ENCODE measurements at places on chromosomes 5 and 9.

DNA sequence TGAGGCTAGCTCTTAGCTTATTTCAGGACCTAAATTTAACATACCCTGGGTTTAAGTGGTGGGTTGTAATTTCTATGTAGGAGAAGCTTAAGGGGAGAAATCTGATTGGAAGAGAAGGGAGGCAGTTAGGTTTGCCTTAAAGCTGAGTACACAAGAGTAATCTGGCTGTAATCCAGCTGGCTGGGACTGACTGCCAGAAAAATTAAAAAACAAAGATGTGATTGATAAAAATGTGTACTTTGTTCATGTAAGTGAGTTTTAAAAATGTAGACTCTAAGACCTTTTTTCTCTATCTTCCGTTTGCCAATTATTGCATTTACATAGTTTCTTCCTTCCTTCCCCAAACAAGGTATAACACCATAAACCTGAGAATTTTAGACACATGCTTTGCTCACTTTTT, 17.5 kb upstream of the MSMP start:
- no peak overlapping the region for H3K27ac ChIP-seq
- no peaks in the 10 kb centered on the region for H3K27me3 ChIP-seq
- no peak for DNase-seq
- no peaks in the 10 kb centered on the region for H3K36me3 ChIP-seq
- H3K4me1 ChIP-seq: peaks cover 1% of the 10 kb centered on the region

DNA sequence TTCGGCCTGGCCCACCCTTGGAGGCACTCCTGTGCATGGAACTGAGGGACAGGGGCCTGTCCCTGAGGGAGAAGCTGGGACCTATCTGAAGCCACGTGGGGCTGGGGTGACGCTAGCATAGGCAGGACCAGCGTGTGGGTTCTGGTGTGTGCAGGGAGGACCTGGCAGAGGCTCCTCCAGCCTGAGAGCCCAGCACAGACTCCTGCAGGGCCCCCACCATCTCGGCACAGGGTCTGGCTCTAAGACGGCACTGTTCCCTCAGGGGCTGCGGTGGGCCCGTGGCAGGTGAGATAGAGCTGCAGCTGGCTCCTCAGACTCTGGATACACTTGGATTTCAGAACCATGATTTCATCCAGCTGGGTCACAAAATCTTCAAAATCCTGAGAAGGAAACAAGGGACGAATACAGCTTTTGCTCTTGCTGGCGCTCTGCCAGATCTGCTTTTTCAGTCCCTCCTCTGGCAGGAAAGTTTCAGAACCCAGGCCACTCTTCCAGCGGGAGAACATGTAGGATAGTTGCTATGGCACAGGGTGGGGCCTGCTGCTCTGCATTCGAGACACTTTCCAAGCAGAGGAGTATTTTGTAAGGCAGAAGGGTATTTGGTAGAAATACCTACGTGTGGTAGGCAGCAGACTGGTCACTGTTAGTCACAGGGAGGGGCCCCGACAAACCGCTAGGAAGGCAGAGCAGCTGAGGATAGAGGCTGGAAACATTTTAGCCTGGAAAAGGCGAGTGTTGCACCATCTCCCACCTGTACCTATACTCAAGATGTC, 74.7 kb downstream of the KIF24 start:
- H3K27ac ChIP-seq: peak overlapping the region; percentile 2
- H3K27me3 ChIP-seq: no peaks in the 10 kb centered on the region
- H3K4me1 ChIP-seq: peaks cover 6% of the 10 kb centered on the region
- peak; percentile 50 for DNase-seq
- H3K4me3 ChIP-seq: no peak overlapping the region

- no peak for DNase-seq
- H3K4me3 ChIP-seq: no peak overlapping the region
- no peaks in the 10 kb centered on the region for H3K27me3 ChIP-seq
- no peaks in the 10 kb centered on the region for H3K36me3 ChIP-seq
- H3K27ac ChIP-seq: no peak overlapping the region
Observed at GRCh38 chr5:123868267-123868666, 356.3 kb downstream of the CSNK1G3 start.

GRCh38 chr5:126846344-126846743, 69.4 kb downstream of the LMNB1 start:
- H3K27ac ChIP-seq: no peak overlapping the region
- no peaks in the 10 kb centered on the region for H3K27me3 ChIP-seq
- H3K36me3 ChIP-seq: no peaks in the 10 kb centered on the region

DNA sequence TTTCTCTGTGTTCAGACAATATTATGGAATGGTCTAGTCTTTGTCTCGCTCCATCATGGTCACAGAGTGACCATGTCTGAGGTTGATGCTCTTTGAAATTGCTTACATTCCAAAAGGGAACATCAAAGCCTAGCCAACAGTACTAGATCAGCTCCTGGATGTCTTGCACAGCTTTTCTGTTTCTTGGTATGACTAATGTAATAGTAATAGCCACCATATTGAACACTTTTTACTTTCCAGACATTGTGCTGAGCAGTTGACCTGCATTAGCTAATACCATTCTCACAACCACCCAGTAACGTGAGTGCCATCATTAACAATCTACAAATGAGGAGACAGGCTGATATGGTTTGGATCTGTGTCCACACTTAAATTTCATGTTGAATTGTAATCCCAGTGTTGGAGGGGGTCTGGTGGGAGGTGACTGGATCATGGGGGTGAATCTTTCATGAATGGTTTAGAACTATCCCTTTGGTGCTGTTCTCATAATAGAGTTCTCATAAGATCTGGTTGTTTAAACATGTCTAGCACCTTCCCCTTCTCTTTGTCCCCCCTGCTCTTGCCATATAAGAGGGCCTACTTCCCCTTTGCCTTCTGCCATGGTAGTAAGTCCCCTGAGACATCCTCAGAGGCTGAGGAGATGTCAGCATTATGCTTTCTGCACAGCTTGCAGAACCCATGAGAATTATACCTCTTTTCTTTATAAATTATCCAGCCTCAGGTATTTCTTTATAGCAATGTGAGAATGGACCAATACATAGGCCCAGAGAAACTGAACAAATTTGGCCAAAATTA, 577.5 kb upstream of the CLINT1 start:
- H3K4me3 ChIP-seq: no peak overlapping the region
- peaks cover 3% of the 10 kb centered on the region for H3K4me1 ChIP-seq
- H3K36me3 ChIP-seq: no peaks in the 10 kb centered on the region

DNA sequence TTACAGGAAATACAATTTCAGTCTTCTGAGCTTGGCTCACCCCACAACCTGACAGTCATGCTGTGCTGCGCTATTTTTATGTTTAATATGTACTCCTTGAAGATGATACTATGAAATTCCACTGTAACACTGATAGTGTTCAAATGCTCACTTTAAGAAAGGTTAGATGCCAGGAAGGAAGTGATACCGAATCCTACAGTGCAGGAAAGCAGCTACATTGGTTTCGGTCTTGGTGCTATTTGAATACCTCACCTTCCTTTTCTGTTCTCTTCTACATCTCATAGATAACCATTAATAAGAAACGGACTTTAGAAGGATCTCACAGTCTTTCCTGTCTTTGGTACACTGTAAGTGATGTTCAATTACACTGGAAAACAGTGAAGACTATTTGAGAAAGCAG, 117.6 kb downstream of the SEMA5A start:
- H3K36me3 ChIP-seq: no peaks in the 10 kb centered on the region
- no peak for DNase-seq
- peaks cover 6% of the 10 kb centered on the region for H3K4me1 ChIP-seq
- H3K4me3 ChIP-seq: no peak overlapping the region

DNA sequence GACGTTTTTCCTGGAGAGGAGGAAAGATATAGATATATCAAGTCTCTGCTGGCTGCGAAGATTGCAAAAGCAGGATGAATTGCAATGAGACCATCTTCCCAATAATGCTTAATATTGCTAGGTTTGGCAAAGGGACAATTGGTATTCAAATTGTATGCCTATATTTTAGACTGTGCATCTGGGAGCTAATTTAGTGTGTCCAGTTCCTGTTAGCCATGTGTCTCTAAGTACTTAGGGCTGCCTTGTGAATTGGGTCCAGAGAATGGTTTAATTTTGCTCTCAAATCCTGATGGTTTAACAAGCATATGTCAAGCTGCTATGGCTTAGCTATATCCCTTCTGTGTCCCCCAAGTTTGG, 97.6 kb upstream of the ZNF366 start:
- no peak for DNase-seq
- H3K4me3 ChIP-seq: no peak overlapping the region
- H3K4me1 ChIP-seq: no peaks in the 10 kb centered on the region
- no peaks in the 10 kb centered on the region for H3K27me3 ChIP-seq
- no peaks in the 10 kb centered on the region for H3K36me3 ChIP-seq

GRCh38 chr5:99316484-99316883, 387.7 kb upstream of the CHD1 start:
- H3K4me1 ChIP-seq: no peaks in the 10 kb centered on the region
- no peak for DNase-seq
- no peak overlapping the region for H3K4me3 ChIP-seq
- no peak overlapping the region for H3K27ac ChIP-seq

- no peaks in the 10 kb centered on the region for H3K27me3 ChIP-seq
- H3K4me1 ChIP-seq: no peaks in the 10 kb centered on the region
- H3K4me3 ChIP-seq: no peak overlapping the region
- H3K27ac ChIP-seq: no peak overlapping the region
- DNase-seq: no peak
Observed at GRCh38 chr9:19113964-19114679, 11.4 kb upstream of the HAUS6 start.

- no peaks in the 10 kb centered on the region for H3K36me3 ChIP-seq
- no peaks in the 10 kb centered on the region for H3K4me1 ChIP-seq
- no peak overlapping the region for H3K4me3 ChIP-seq
- no peaks in the 10 kb centered on the region for H3K27me3 ChIP-seq
- DNase-seq: no peak
- H3K27ac ChIP-seq: no peak overlapping the region
Observed at GRCh38 chr5:160048131-160048530, 39.2 kb downstream of the TTC1 start.

- H3K4me3 ChIP-seq: no peak overlapping the region
- no peaks in the 10 kb centered on the region for H3K27me3 ChIP-seq
- H3K27ac ChIP-seq: no peak overlapping the region
Observed at GRCh38 chr5:170603578-170604565, 100.1 kb downstream of the KCNIP1 start.

DNA sequence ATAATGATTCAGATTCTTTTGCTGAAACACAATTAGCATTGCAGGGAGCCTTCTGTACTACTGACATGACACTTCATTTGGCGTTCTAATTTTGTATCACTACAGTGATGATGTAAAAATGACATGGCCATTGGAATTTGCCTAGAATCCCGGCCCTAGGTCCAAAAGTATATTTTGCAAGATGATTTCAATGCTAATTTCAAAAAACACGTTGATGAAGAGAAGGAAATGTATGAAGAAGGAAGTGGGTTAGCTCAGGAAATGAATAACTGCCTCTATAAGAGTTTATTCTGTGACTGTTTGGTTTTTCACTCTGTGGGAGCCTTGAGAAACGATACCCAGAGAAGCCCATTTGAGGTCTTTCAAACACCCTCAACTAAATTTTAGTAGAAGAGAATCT, 59.3 kb downstream of the OSTF1 start:
- H3K4me3 ChIP-seq: no peak overlapping the region
- H3K27ac ChIP-seq: no peak overlapping the region
- no peaks in the 10 kb centered on the region for H3K36me3 ChIP-seq
- no peaks in the 10 kb centered on the region for H3K27me3 ChIP-seq
- no peaks in the 10 kb centered on the region for H3K4me1 ChIP-seq

DNA sequence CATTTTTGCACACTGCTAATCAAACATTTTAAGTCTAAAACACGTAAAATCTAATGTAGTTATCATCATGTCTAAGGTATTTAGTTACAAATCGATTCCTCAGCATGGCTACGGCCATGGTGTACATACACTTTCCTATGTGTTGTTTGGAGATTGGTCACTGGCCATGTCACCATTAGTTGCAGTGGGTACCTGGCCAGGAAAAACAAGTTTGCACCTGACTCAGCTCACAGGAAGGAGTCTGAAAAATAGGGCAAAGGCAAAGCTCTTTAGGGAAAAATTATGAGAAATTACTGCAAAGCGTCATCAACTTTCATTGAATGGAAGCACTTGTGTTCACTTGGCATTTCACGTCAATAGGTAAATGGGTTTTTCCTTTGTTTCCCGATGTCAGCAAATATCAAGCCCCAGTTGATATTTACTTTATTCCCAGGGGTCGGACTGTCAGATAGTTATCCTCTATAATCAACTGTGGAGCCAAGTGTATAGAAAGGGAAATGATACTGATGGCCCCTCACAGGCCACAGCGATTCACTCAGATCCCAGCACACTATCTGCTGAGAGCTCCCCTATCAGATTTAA, 626.0 kb upstream of the ADAMTS16 start:
- no peak for DNase-seq
- H3K27me3 ChIP-seq: no peaks in the 10 kb centered on the region
- H3K4me3 ChIP-seq: no peak overlapping the region
- no peaks in the 10 kb centered on the region for H3K4me1 ChIP-seq

DNA sequence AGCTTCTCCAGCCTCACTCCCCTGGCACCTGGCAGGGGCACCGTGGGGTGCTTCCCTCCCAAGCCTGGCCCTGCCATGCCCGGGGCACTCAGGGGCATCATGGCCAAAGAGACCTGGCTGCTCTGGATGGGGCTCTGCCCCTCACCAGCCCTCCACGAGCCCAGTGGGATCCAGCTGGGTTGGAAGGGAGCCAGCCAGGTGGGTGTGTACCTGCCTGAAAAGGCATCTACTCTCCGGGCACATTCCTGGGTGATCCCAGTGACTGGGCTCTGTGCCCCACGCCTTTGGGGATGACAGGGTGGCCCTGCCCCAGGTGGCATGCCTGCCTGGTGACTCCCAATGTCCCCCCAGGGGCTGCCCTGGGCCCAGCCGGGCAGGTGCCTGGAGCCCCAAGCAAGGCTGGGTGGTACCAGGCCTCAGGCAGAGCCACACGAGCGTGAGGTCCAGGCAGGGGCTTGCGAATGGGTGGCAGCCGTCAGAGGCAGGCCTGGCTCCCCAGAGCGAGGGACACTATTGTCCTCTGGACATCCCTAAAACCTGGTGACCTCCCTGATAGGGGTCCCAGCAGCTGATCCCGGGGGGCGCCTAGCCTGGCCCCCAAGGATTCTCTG, 777 bp downstream of the GPSM1 start:
- H3K27me3 ChIP-seq: no peaks in the 10 kb centered on the region
- peak; percentile 77 for DNase-seq
- H3K36me3 ChIP-seq: no peaks in the 10 kb centered on the region
- peak overlapping the region; percentile 85 for H3K27ac ChIP-seq
- H3K4me1 ChIP-seq: peaks cover 19% of the 10 kb centered on the region

- no peaks in the 10 kb centered on the region for H3K4me1 ChIP-seq
- no peak overlapping the region for H3K27ac ChIP-seq
- no peaks in the 10 kb centered on the region for H3K36me3 ChIP-seq
- no peak for DNase-seq
- H3K27me3 ChIP-seq: no peaks in the 10 kb centered on the region
Observed at GRCh38 chr5:128913551-128913950, 51.7 kb upstream of the SLC27A6 start.

DNA sequence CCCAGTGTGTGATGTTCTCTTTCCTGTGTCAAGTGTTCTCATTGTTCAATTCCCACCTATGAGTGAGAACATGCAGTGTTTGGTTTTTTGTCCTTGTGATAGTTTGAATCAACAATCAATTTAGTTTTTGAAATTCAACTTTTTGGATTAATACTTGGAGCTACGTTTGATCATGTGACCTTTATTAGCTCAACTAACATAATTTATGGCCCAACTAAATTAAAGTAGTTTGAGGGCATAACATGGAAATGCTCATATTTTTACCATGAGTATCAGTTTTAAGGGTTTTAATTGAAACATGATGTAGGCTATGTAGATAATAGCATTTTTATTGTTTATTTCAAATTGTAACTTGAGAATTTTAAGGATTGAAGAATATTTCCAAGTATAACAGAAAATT, 168.0 kb downstream of the CCDC171 start:
- H3K4me1 ChIP-seq: no peaks in the 10 kb centered on the region
- no peak overlapping the region for H3K4me3 ChIP-seq
- no peak overlapping the region for H3K27ac ChIP-seq
- H3K36me3 ChIP-seq: no peaks in the 10 kb centered on the region
- no peak for DNase-seq

Data from ovary (tissue), 10 donors.